Renal cortex interstitium (tissue), 15 donors: ENCODE measurements at places on chromosomes 4 and X. TPM values are rescaled to one million over a fixed set of nuclear protein-coding genes. Genes with fewer than 3 reads are reported as not detected.

DNA sequence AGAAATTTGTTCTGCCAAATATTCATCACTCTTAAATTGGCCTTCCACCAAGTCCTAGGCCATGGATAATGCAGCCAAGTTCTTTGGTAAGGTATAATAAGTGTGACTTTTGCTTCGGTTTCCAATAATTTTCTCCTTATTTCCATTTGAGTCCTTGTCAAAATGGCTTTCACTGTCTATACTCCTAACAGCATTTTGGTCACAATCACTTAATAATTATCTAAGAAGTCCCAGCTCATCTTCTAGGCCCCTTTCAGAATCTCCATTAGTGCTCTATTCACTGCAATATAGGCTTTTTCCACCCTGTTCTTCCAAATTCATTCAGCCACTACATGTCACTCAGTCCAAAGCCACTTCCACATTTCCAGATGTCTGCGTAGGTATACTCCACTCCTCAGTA lies 51.0 kb upstream of the SPIN4 start:
- DNase-seq, result no peak

Gene EXOC1L
- not detected for polyA plus RNA-seq

Gene TMEM150C
- 25.6 TPM for polyA plus RNA-seq

Gene CLTRN
- polyA plus RNA-seq, result 17.7 TPM

Gene ACOX3
- polyA plus RNA-seq, result 17.3 TPM

Gene ADH1A
- polyA plus RNA-seq, result 0.42 TPM
